ENCODE measurements at places on chromosomes 4 and X.
A peak's percentile ranks its signal among the peaks of the same experiment; 100 is the strongest.

- no peak for DNase-seq
Measured at GRCh38 chr4:173178144-173178543, 9.5 kb downstream of the GALNT7 start.

- DNase-seq = no peak
Measured at GRCh38 chr4:1519787-1520661, 113.8 kb upstream of the NKX1-1 start.

DNA sequence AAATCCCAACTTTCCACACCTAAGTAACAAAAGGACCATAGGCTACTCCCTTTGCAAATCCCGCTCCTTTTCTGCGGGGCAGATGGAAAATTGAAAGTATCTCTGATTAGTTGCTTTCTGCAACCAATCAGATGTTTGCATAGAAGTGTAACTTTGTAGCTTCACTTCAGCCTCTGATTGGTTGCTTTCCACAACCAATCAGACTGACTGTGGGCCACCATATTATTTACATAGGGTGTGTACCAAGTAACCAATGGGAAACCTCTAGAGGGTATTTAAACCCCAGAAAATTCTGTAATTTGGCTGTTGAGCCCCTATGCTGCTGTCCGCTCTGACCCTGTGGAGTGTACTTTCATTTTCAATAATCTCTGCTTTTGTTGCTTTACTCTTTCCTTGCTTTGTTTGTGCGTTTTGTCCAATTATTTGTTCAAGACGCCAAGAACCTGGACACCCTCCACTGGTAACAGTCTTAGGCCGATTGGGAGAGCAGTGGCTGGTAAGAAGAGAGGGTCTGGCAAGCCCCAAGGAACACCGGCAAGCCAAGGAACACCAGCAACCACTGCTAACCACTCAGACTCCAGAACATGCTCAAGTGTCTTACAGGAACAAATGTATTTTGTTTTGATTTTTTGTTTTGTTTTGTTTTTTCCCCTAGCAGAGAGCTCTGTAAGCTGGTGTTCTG is 125.5 kb upstream of the MAP3K15 start:
- no peak for DNase-seq

DNA sequence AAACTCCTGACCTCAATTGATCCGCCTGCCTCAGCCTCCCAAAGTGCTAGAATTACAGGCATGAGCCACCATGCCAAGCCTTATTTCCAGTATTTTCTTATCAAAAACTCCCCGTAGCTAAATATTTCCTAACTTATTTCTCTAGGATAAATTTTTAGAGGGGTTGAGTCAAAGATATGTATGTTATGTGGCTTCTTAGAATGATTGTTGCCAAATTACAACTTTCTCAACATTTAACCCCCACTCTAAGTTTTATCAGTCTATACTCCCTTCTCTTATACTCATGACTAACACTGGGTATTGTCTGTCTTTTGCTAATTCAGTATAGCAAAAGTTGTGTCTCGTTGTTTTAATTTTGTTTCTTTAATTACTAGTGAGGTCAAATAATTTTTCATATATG is 187.7 kb upstream of the LNX1 start:
- DNase-seq = no peak

GRCh38 chr4:128161138-128161537 is 100.0 kb downstream of the LARP1B start:
- DNase-seq = no peak

- DNase-seq = peak; percentile 26
Measured at GRCh38 chrX:21996872-21997455, 35.2 kb upstream of the PHEX start.

DNA sequence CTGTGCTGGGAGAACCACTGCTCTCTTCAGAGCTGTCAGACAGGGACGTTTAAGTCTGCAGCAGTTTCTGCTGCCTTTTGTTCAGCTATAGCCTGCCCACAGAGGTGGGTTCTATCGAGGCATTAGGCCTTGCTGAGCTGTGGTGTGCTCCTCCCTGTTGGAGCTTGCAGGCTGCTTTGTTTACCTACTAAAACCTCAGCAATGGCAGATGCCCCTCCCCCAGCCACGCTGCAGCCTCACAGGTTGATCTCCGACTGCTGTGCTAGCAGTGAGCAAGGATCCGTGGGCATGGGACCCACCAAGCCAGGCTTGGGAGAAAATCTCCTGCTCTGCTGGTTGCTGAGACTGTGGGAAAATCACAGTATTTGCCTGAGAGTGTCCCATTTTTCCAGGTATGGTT is 133.8 kb upstream of the UBQLN2 start:
- no peak for DNase-seq

- DNase-seq = no peak
Measured at GRCh38 chr4:106010761-106011160, 115.5 kb downstream of the NPNT start.

GRCh38 chr4:24889991-24890390 is 22.9 kb downstream of the CCDC149 start:
- DNase-seq = no peak

GRCh38 chrX:114800719-114801118 is 216.7 kb downstream of the IL13RA2 start:
- DNase-seq = no peak

- peak; percentile 37 for DNase-seq
Measured at GRCh38 chr4:74671080-74671698, 123.1 kb downstream of the BTC start.

DNA sequence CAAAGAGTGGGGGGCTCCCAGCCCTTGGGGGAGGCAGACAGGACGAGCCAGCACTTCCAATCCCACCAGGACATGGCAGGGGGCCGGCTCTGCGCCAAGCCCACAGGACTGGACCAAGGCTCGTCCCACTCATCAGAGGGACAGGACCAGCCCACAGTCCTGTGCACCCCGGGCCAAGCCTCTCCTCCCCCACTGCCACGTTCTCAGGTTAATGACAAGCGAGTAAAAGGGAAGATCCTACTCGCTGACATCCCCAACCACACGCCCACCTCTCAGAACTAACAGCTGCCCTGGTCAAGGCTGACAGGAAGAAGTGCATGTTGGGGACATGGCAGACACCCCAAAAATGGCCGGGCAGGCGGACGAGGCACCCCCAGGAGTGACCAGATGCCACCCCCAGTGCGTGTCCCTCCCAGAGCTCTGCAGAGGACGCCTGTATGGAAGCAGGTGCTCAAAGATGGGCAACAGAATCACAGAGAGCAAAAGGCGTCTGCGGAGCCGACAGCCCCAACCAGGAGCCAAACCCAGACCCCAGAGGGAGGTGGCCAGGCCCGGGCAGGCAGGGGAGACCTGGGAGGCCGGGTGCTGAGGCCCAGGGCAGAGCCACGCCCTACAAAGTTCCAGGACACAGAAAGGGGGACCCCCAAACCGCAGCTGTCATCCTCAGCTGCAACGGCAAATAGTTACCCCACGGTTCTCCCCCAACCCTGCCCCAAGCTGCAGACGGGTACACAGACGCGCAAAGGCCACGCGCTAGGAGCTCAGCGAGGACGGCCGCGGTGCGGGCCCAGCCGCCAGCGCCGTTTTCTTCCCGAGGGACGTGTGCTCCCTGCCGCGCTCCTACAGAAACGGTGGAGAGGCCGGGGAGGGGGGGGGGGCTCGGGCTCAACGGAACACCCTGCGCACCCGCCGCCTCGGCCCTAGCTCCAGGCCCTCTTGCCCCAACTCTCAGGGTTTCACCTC is 1.7 kb downstream of the CTBP1 start:
- no peak for DNase-seq
